ENCODE measurements at places on chromosomes 5 and 9.

GRCh38 chr9:86924206-86924605, 23.1 kb downstream of the GAS1 start:
- DNase-seq = no peak

DNA sequence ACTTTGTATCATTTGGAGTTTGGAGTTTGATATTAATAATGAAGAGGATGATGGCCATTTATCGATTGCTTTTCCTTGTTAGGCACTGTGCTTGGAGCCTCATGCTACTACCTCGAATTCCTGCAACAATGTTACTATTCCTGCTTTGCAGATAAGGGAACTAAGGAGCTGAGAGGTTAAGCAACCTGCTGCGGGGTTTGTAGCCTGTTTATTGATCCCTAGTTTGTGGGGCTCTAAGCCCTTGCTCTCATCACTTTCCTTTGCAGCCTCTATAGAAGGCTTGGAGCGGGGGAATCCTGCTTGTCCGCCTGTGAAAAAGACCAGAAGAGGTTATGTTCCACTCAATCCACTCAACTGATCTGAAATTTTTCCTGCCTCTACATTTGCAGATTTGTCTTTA, 15.8 kb downstream of the ARHGEF28 start:
- no peak for DNase-seq

DNA sequence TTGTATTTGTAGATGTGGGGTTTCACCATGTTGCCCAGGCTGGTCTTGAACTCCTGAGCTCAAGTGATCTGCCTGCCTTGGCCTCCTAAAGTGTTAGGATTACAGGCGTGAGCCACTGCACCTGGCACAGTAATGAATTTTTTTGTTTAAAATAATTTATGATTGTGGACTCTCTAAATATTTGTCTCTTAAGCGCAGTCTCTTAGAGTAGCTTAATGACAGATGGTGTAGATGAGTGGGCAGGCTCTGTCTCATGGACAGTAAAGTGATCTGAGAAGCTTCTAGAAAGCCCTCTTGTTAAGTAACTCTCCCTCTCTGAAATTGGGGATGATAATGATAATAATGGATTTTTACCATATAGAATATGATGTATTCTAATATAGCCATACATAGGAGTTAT, 47.5 kb upstream of the KIAA1958 start:
- DNase-seq = no peak

GRCh38 chr5:72046106-72046505, 61.2 kb upstream of the MAP1B start:
- DNase-seq = no peak

DNA sequence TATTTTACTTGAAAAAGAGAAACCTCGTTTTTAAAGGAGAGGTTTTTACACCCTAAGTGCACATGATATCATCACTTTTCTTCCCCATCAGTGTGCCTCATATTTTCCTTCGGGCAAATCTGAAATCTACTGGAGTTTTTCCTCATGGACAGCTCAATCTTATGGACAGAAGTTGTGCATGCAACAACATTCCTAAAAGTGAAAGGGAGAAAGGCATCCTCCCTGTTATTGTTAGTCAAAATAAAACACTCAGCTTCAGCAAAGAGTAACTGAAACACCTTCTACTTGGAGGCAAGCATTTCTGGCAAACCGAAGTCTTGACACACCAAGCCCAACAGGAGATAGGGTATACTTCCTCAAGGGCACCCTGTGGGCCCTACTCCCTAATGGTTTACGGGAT, 217.9 kb downstream of the BNC2 start:
- no peak for DNase-seq
